ENCODE measurements at places on chromosomes 3 and 15.

GRCh38 chr3:98500019-98500418 is 2.5 kb downstream of the OR5K2 start:
- no peak for DNase-seq

DNA sequence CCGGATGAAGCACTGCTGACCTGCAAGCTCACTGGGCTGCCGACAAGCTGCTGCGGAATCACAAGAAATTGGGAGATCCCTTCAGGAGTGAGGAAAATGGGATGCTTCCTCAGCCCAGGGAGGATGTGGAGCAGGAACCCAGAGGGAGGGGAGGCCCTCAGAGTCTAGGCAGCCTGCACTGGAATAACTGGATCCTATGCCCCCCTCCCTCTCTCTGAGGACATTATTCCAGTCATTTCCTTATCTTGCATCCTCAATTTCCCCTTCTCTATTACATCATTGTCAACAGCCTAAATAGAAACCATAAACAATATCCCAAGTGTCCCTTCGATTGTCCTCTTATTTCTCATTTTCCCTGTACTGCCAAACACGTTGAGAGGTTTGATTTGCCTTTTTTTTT is 169.0 kb downstream of the OPA1 start:
- DNase-seq = no peak

GRCh38 chr15:29677871-29678461 is 144.3 kb downstream of the TJP1 start:
- no peak for DNase-seq

DNA sequence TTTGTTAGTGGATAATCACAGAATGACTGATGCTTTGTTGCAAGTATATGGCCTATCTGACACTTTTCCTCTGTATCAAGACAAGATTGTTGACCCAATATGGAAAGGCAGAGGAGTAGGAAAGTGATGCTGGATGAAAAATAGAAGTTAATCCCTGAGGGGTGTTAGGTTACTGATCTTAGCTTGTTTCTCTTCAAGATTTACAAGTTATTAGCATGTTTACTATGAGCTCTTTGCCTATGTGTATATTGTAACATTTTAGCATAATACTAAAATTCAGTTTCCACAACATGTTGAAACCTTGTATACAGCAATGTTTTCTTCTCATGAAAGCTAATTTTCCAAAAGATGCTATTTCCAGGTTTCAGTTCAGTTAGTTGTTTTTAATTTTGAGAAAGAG is 120.4 kb upstream of the CCNL1 start:
- DNase-seq = no peak

DNA sequence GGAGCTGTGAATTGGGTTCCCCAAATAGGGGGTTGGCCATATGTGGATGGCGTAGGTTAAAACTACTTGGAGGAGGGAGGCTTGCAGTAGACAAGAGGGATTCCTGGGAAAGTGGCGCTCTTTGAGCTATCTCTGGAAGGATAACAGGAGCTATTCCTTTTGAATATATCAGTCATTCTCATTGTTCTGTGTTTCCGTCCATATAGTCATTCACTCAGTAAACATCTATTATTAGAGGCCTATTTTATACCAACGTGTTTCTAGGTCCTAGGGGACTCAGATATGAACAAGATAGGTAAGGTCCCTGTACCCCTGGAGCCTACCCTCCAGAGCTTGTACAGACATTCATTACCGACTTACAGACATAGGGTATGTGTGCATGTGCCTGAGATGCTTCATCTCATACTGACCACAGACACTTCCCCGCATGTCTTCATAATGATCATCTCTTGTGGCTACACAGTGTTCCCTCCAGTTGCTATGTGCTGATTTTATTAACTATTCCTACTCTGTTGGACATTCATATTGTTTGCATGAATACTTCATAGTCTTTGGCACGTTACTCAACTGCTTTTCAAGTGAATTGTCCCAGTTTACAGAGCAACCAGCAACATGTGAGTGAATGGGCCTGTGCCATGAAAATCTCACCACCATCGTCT is 55.8 kb upstream of the VILL start:
- no peak for DNase-seq

GRCh38 chr3:61300006-61300380 is 48.7 kb upstream of the FHIT start:
- no peak for DNase-seq

- no peak for DNase-seq
These were observed 19.4 kb upstream of the DCUN1D1 start for GRCh38 chr3:182999767-183000166.

DNA sequence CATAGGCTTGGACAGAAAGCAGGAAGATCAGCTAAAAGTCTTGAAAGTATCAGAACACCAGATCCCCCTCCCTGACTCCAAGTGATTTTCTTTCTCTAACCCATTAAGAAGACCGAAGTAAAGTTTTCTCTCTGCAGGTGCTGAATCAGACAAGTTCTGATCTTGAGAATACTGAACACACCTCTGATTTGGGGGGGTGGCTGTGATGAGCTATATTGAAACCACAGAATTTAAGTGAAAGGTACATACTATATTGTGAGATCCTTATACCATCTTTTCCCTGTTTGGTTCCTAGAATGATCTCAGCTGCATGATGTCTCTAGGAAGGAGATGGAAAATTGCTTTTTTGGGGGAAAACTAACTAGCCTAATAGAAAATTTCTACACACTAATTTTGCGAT is 196.0 kb downstream of the DIPK2A start:
- no peak for DNase-seq

- no peak for DNase-seq
These were observed 258.5 kb downstream of the KCNMB2 start for GRCh38 chr3:178794711-178795110.

GRCh38 chr15:66703540-66703941 is 1.5 kb downstream of the SMAD6 start:
- DNase-seq = no peak
